ENCODE measurements at places on chromosomes 4 and X. TPM values are rescaled to one million over a fixed set of nuclear protein-coding genes. Genes with fewer than 3 reads are reported as not detected.

- no peak for DNase-seq
These were observed 547.2 kb upstream of the ADGRL3 start for GRCh38 chr4:60652933-60653332.

DNA sequence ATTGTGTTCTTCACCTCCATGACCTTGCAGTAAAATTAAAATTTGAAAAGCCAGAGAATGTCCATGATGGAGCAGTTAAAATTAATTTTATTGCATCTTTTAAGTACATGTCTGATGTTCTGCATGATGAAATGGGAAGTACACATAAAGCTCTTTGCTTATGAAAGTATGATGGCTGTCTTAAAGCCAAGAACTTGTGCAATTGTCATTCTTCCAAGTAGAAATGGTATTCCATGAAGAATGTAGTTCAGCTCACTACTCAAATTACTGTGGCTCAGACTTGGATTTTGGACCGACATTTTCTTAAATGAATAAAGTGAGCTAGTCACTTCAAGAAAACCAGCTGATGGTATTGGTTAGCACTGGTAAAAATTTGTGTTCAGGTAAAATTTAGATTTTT, 161.7 kb upstream of the CXCL13 start:
- peak; percentile 24 for DNase-seq

GRCh38 chrX:155873188-155873587, 8.0 kb upstream of the VAMP7 start:
- DNase-seq, result no peak

GRCh38 chr4:183620421-183620820, 38.6 kb downstream of the RWDD4 start:
- no peak for DNase-seq

DNA sequence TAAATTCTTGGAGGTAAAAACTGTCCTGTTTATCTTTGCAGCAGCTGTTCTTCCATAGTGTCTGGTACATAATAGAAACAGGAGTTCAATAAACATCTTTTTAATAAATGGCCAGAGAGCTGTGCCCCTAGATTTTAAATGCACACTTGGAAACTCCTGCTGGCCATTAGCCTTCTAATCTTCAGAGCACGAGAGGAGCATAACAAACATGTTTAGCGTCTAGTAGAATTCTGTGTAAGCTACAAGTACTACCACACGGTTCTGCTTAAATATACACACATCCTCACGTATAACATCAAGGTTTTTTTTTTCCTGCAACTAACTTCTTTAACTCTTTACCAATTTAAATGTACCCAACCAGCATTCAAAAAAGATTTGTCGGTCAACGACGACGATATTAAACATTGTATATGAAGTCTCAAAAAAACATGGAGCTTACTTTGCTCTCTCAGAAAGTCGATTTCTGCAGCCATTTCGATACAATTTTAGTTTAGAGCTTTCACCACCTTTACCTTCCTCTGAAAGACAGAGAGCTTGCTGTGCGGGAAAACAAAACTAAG, 628 bp downstream of the SCLT1 start:
- peak; percentile 60 for DNase-seq

DNA sequence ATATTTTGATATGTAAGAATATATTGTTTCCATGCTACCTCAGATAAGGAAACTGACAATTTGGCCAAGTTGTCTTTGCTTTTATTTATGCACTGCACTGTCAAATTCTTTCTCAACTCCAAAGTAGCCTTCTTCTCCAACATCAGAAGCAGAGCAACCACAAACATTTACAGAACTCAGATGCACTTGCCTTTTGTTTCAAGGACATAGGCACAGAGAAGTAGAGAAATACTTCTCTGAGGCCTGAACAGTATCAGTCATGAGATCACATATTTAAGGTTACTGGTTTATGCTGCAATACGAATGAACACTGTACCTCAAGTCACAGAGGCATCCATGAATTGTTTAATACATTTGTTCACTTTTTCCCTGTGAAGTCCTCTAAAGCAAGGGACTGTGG, 606.1 kb upstream of the SLIT2 start:
- DNase-seq, result no peak

GRCh38 chr4:61540944-61541343, 340.8 kb downstream of the ADGRL3 start:
- no peak for DNase-seq

- peak; percentile 33 for DNase-seq
These were observed 140.3 kb upstream of the CXCL13 start for GRCh38 chr4:77465271-77465670.

DNA sequence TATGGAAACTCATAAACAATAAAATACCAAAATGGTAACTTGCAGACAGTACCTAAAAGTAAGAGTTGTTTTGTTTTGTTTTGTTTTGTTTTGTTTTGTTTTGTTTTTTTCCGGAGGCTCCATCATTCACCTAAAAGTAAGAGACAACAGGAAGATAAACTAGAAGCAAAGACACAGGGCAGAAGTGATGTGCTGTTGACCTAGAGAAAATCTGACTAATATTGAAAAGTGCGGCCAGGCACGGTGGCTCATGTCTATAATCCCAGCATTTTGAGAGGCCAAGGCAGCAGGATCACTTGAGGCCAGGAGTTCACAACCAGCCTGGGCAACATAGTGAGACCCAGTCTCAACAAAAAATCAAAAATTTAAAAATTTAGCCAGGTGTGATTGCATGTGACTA, 5.6 kb upstream of the CENPC start:
- no peak for DNase-seq

DNA sequence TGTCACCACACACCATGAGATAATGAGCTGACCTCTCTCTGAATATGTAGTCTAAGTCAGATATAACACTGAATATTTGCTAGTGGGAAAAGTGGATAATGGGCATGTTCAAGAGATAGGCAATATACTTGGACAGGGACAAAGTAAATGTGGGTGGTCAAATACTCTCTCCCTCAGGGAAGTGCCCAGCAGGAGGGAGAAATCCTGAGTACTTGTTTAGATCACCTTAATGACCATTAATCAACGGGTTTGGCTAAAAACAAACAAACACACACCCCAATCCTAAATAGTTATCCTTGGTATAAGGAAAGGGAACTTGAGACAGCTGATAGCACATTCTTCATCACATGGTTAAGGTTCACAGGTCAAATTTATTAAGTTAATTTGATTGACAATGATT, 933.5 kb downstream of the C4orf33 start:
- DNase-seq, result no peak

DNA sequence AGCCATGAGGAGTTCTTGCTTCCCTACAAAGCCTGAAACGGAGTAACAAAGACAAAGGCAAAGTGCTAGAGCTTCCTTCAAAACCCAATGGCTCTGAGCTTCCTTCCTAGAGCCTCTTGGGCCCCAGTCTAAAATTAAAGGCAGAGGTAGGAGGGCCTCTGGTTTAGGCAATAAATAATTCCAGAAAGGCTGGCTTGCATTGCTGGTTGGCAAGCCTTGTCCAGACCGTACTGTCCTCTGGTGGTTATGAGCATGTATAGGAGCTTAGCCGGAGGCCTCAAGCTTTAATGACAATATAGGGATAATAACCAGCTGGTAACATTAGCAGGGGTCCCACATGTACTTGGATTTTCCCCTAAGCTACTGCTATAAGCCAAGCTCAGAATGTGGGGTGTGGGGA, 237.3 kb downstream of the AR start:
- DNase-seq, result peak; percentile 68

DNA sequence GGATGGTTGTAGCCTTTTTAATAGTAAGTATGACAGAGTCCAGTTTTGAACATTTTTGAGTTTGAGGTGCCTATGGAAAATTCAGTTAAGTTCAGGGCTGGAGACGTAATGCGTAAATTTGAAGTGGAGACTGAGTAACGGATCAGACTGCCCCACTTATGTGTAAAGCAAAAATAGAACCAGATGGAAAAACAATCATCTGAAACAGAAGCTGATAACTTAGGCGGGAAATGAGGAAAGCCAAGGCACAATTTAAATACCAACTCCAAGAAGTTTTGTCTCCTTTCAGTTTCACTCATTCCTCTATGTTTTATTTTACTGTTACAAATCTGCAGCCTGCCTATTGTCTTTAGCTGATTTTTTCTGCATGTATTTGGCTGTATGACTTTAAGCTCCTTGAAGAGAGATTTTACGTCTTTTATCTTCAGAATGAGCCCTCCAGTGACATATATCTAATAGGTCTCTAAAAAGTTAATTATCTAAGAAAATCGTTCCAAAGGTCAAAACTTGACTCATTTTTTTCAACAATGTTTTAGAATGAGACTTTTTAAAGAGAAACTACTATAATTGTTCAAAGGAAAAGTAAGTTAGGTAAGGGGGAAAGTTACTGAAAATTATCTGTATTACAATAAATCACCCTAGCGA, 1.1 kb downstream of the SGCB start:
- peak; percentile 31 for DNase-seq

DNA sequence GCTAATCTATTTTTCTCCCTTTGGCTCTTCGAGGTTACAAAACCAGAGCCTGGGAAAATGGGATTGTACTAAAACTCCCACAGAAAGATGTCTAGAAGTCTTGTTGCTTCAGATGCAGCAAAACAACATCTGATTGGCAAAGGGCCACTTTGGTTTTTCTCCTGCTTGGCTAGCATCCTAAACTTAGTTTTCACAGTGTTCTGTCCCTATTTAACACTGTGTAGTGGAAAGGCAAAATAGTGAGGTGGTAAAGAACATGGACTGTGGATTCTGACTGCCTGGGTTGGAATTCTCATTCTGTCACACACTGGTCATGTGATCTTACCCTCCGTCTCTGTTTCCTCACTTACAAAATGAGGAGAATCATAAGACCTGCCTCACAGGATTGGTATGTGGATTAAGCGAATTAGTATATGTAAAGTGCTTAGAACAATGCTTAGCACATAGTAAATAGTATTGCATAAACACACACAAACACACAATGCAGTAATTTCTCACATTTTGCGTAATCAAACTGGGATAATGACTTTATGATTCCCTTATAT, 23.5 kb downstream of the TIGD2 start:
- DNase-seq, result peak; percentile 90

GRCh38 chr4:8538703-8539567, 41.3 kb upstream of the GPR78 start:
- DNase-seq, result peak; percentile 95

GRCh38 chr4:38101563-38101962, 141.4 kb downstream of the PTTG2 start:
- DNase-seq, result peak; percentile 83

DNA sequence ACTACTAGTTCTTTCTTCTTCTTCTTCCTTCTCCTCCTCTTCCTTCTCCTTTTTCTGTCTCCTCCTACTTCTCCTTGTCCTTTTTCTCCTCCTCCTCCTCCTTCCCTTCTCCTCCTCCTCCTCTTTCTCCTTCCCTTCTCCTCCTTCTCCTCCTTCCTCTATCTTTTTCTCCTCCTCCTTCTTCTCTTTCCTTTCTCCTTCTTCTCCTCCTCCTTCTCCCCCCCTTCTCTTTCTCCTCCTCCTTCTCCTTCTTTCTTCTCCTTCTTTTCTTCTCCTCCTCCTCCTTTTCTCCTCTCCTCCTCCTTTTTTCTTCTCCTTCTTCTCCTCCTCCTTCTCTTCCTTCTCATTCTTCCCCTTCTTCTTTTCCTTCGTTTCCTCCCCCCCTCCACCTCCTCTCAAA, 21.8 kb upstream of the NAP1L5 start:
- DNase-seq, result no peak

- DNase-seq, result no peak
These were observed 83.6 kb upstream of the PTCHD1 start for GRCh38 chrX:23251043-23251442.

DNA sequence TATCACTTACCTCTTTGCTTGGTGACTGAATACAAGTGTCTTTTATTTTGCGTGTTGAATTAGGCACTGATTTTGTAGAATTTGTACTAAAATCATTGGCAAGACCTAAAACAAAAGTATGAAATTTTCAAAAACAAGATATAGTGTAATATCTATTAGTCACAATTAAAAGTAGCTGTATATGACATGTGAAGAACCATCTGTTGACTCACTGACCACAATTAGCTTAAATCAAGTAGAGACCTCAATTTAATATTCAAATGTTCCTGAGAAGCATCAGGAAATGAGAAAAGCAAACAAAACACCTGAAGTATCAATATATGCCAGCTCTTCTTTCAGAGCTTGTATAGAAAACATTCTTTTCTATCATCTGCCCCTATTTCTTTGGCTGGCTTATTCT, 5.5 kb downstream of the CENPC start:
- no peak for DNase-seq

DNA sequence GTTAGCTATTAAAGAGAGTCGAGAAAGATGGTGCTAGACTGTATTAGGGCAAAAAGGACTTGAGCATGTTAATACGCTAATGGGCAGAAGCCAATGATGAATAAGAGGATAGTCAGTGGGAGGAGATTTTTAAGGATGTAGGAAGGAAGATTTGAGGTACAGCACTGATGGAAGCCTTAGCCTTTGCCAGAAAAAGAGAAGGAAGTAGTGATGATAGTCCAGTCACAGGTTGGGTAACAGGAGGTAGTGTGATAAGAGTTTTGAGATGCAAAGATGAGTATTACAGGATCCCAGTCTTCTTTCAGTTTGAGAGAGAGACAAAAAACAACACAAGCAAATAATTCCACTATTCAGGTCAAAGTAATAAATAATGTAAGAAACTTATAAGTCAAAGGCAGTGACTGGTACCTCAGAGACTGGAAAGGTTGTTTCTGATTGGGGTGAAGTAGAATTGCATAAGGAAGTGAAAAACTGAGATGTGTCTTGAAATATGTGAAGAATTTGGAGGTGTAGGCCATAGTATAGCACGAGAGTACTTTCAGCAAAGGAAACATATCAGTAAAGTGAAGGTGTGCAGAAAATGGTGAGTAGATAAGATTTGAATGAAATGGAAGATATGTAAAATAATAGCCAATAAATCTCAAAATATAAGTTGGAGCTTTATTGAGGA, 22.1 kb upstream of the NDNF start:
- no peak for DNase-seq

- DNase-seq, result peak; percentile 71
These were observed 210.5 kb downstream of the CHM start for GRCh38 chrX:85836868-85837267.

DNA sequence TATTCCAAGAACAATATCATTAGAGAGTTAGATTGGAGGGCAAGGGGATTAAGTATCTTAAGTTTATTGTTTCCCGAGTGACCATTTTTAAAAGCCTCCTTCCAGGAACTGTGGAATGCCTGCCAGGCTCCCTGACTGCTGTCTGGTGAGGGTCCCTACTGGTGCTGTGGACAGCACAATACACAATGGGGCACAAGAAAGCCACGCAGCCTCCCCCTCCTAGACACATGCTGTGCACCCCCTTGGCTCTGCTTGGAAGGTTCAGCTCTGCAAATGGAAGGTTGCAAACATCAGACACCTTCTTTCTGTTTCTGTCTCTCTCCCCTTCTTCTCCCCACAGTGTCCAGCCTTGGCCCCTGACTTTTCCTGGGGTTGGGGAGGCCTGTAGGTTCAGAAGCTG, 153.2 kb downstream of the SHROOM3 start:
- no peak for DNase-seq

- peak; percentile 72 for DNase-seq
These were observed 21.3 kb downstream of the SPCS3 start for GRCh38 chr4:176340871-176341685.

GRCh38 chr4:183638436-183638835, 20.5 kb downstream of the RWDD4 start:
- DNase-seq, result peak; percentile 74

GRCh38 chr4:183352546-183352945, 30.3 kb upstream of the CLDN24 start:
- DNase-seq, result no peak

IL15 gene
- 7.1 TPM for total RNA-seq

SMIM10L2A gene
- total RNA-seq, result not detected

TCEAL5 gene
- total RNA-seq, result not detected

WDR17 gene
- total RNA-seq, result 0.22 TPM

MEPE gene
- not detected for total RNA-seq

PRICKLE3 gene
- total RNA-seq, result 10.8 TPM

RAB40A gene
- not detected for total RNA-seq

VAMP7 gene
- total RNA-seq, result 47.2 TPM

TCEAL7 gene
- total RNA-seq, result 17.1 TPM

ABLIM2 gene
- total RNA-seq, result not detected

GAGE1 gene
- total RNA-seq, result not detected

Data from GM23248 (cell line).